ENCODE measurements at places on chromosomes 12 and 14. TPM values are rescaled to one million over a fixed set of nuclear protein-coding genes. Genes with fewer than 3 reads are reported as not detected.

ASB2 gene
- total RNA-seq: 0.96 TPM

KRT78 gene
- total RNA-seq: not detected

ART4 gene
- not detected for total RNA-seq

RPGRIP1 gene
- not detected for total RNA-seq

AICDA gene
- total RNA-seq: not detected

DCAF11 gene
- total RNA-seq: 97.8 TPM

SLC41A2 gene
- total RNA-seq: 4.7 TPM

CPNE6 gene
- total RNA-seq: not detected

PLEKHD1 gene
- 0.25 TPM for total RNA-seq

KCNJ8 gene
- total RNA-seq: not detected

RNASE1 gene
- not detected for total RNA-seq

WDHD1 gene
- 4.7 TPM for total RNA-seq

ANO2 gene
- 0.10 TPM for total RNA-seq

WNK1 gene
- 360 TPM for total RNA-seq

E2F7 gene
- total RNA-seq: 1.6 TPM

DNAI7 gene
- total RNA-seq: 0.25 TPM

TAS2R9 gene
- total RNA-seq: not detected

LIN7A gene
- total RNA-seq: 0.25 TPM

SNRNP35 gene
- total RNA-seq: 47.8 TPM

METTL1 gene
- total RNA-seq: 8.7 TPM

PIWIL1 gene
- not detected for total RNA-seq

ASCL1 gene
- not detected for total RNA-seq

IFNG gene
- total RNA-seq: 15.0 TPM

BTBD7 gene
- 27.8 TPM for total RNA-seq

RPS6KA5 gene
- total RNA-seq: 38.2 TPM

HELB gene
- total RNA-seq: 85.5 TPM

IGF1 gene
- not detected for total RNA-seq

EIF2S3B gene
- 0.62 TPM for total RNA-seq

OTOGL gene
- total RNA-seq: not detected

DAO gene
- total RNA-seq: not detected

LAG3 gene
- 8.2 TPM for total RNA-seq

NEMP1 gene
- 14.7 TPM for total RNA-seq

ACOT4 gene
- total RNA-seq: 1.1 TPM

TSHR gene
- total RNA-seq: 19.3 TPM

AQP6 gene
- total RNA-seq: not detected

PTCSC3 gene
- not detected for total RNA-seq

CYP27B1 gene
- total RNA-seq: not detected

SLC7A8 gene
- total RNA-seq: not detected

All from CD4-positive, CD25-positive, alpha-beta regulatory T cell (primary cell).